ENCODE measurements at places on chromosomes 16 and 17. TPM values are rescaled to one million over a fixed set of nuclear protein-coding genes. Genes with fewer than 3 reads are reported as not detected.

DNA sequence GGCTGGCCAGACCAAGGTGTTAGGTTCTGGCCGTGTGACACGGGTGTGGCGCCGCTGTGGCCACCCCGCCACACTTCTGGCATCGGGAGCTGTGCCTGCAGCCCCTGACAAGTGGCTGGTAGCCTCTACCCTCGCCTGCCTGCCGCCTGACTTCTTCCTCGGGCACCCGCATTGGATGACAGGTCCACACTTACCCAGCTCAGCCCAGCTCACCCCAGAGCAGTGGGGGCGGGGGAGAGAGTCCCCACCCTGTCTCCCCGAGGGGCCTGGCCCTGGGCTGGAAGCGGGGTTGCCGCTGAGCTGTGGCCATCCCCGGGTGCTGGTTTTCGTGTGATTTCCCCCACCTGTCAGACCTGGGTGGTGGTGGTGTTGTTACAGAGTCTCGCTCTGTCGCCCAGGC lies 53.9 kb upstream of the ACSF3 start:
- no peak for DNase-seq

DNA sequence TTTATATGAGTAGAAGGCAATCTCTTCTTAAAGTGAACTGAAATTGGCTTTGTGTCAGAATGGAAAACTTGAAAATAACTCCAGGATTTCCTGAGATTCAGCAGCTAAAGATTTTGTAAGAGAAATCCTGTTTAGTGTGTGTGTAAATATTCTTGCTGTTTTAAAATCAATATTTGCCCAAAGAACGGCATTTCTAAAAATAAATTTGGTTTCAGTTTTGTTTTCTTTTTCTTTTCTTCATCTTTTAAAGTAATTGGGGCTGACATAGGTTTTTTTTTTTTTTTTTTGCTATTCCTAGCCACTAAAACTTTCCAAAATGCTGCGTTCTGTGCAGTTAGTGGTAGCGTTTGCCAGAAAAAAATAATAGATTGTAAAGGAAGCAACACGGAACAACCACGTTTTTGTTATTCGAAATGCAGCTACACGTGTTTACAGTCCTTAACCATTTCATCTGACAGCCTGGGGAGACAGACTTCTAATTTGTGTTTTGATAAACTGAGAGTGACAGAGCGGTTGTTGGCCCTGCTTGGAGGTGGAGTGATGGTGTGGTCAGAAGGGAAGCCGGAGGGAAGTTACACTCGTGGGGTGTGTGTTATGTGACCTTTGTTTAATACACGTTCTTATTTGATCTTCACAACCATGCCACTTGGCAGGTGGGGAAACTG lies 21.6 kb upstream of the SMPD3 start:
- DNase-seq = no peak

KRTAP4-1 gene
- total RNA-seq = not detected

HOXB6 gene
- total RNA-seq = 196 TPM

CFAP52 gene
- total RNA-seq = not detected

DNA sequence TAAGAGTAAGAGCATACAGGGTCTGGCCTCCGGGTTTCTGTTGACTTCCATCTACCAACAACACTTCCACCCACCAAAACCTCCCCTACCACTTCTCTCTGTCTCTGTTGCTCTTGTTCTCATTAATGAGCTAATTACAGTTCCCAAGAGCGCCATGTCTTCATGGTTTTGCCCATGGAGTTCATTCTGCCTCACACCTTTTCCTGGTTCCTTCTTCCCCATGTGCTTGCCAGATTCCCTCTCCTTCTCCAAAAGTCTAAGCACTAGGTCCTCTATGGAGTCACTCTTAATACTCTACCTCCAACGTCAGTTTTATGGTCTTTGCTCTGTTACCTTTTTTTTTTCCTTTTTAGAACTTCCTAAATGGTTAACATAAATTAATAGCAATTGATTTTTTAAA lies 92.8 kb downstream of the MYO1D start:
- no peak for DNase-seq

- no peak for DNase-seq
Observed at GRCh38 chr17:78896091-78896833, 6.7 kb downstream of the CEP295NL start.

- no peak for DNase-seq
Observed at GRCh38 chr17:39870776-39871175, 2.8 kb downstream of the ZPBP2 start.

DNA sequence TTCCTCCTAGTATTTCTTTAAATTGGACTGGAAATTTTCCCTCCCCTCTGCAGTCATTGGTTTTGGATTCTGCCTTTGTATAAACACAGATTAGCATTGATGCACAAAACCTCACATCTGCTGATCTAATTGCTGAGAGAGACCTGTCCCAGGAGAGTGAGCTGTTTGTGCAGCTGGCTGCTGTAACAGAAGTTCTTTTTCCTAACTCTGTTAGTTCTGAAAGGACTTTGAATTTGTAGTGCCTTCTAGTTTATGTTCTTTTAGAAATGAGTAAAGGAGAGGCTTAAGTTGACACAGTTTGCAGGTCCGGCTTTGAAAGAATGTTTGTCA lies 45.2 kb upstream of the KPNB1 start:
- no peak for DNase-seq

DNA sequence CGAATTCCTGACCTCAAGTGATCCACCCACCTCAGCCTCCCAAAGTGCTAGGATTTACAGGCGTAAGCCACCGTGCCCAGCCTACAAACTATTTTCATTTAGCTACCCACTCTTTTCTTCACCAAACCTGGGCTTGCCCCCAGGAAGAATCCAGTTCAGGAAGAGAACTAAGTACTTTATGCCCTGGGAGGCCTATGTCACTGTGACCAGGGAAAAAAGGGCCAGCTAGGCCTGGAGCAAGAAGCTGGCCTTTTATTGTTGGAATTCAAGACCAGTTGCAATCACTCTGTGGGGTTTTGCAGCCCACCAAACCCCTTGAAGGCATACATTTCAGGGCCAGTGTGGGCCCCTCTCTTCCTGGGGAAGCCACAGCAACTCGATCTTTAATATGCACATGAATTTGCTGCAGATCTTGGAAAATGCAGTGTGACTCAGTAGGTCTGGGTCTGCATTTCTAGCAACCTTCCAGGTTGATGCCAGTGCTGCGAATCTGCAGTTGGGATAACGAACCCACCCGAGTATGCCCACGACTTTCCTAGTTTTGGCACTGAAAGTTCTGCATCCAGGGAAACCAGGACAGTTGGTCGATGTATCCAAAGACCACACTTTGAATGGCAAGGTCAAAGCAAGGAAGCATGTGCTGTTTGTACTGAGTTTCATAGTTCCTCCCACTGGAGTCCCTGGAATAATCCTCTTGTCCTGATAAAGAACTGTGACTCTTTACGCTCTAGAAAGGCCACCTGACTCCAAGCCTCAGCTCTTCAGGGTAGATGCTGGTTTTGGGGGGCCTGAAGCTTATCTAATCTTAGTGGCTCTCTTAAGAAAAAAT lies 7.2 kb upstream of the MRPS23 start:
- no peak for DNase-seq

DNA sequence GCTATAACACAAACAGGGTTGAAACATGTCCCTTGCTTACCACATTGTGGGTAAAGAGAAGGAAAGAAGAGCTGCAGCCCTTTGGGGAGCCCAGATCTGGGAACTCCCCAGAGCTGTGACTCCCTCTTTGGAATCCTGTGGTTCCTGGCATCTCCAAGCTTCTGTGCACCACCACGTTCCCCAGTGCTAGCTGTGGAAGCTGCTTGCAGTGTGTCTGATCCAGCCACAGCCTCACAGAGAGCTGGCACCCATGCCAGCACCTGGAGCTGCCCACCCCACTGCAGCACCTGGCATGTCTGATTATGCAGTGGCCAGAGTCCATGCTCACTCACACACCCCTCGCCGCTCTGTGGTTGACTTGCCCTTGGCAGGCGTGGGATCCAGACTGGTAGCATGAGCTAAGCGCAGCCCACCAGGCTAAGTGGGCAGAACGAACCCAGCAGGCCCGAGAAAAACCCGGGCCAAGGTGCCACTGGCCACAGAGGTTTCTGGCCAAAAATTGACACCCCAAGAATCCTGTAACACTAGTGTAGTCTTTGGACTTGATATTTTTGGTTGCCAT lies 252.6 kb upstream of the KCNJ16 start:
- no peak for DNase-seq

EVPL gene
- 36.4 TPM for total RNA-seq

DNA sequence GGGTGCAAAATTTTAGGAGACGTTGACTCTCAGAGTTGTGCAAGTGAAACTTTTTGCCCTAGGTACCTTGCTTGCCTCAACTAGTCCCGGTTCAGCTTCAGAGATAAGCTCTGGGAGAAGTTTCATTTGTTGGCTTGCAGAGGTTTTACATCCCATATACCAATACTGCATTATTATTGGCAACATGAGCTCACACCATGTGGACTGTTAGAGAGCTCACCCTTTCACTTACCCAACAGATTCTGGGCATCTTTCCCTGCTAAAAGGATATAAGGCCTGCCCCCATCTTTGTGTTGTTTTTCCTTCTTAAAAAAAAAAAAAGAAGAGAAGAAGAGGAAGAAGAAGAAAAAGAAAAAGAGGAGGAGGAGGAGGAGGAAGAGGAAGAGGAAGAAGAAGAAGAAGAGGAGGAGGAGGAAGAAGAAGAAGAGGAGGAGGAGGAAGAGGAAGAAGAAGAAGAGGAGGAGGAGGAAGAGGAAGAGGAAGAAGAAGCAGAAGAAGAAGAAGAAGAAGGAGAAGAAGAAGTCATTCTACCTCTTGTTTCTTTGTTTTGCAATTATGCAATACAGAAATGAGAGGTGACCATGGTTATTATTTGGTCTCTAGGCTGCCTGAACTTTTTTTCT lies 292.6 kb upstream of the IRX3 start:
- no peak for DNase-seq

- DNase-seq = no peak
Observed at GRCh38 chr17:30296499-30297080, 4.8 kb upstream of the BLMH start.

KRTAP9-4 gene
- total RNA-seq = not detected

- DNase-seq = no peak
Observed at GRCh38 chr16:81885976-81886586, 107.0 kb downstream of the PLCG2 start.

DNA sequence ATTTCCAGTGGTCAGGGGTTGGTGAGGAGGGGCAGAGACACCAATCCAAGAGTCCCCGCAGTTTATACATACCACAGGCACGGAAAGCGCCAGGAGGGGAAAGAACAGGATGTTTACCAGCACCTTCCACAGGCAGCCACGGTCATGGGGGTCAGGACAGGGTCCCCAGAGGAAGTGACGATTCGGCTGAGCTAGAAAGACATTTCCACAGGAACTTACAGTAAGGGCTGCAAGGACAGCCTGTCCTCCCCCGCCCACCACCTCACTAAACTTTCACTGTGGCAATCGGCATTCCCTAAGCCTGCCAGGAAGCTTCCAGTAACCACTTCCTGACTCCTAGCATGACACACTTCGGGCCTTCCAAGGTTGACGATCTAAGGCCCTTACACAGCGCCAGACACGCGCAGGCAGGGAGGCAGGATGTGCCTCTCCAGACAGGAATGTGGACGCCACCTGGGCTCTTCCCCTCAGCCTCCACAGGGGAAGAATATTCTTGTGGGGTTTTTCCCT lies 1.2 kb upstream of the MT2A start:
- no peak for DNase-seq

DNA sequence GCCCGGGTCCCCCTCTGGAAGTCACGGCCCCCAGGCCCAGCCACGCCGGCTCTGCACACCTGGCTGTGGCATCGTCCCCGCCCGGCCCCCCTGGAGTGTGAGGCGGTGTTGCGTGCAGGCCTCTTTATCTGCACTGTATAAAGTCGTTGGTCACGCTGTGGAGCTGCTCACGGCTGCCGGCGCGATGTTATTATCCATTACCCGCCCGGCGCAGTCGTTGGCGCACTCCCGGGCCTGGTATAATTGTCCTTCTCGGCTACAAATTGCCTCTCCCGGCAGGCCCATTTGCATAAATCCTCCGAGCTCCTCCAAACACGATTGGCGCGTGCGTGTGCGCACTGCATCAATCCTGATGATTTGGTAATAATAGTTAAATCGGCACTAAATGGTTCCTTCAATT lies 57.8 kb downstream of the BAHCC1 start:
- no peak for DNase-seq

DNA sequence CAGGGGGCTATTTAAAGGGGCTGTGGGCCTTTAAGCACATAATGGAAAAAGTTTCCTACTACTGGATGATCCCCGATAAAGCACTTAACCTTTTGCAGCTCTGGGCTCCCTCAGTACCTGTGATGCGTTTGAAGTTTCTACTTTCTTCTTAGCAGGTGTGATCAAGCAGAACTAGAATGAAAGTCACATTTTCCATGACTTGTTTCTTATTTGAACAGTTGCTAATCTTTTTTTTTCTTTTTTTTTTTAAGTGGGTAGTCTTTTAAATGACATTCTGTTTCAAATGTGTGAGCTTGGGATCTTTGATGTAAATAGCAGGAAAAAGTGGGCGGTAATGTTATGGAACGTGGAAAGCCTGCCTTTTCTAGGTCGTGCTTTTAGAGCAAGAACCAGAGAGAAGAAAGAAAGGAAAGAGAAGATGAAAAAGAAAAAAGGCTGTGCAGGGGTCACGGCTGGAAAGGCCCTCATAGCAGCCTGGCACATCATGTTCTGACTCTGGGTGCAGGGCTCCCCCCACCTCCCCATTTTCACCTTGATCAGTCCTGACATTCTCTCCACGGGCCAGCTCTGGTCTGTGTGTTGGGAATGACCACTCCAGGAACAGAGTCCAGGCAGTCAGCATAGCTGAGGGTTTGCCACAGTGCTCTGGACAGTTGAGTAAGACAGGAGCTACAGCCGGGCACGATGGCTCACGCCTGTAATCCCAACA lies 150.6 kb downstream of the CLEC16A start:
- no peak for DNase-seq

DNA sequence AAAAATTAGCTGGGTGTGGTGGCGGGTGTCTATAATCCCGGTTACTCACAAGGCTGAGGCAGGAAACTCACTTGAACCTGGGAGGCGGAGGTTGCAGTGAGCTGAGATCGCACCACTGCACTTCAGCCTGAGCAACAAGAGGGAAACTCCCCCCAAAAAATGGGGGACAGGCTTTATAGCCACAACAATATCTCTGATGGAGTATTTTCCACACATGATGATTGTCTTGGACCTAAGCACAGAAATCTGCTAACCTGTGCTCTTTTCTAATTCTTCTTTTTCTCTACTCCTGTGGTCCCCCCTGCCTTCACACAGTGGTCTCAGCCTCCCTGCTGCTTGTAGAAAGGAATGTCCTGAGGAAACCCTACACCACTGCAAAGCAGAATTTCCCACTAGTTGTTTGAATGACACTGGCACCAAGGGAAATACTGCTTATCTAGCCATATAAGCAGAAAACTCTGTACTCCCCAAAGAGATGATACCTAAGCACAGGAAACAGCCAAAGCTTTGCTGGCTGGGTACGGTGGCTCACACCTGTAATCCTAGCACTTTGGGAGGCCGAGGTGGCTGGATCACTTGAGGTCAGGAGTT lies 117.6 kb downstream of the USP31 start:
- DNase-seq = no peak

DNA sequence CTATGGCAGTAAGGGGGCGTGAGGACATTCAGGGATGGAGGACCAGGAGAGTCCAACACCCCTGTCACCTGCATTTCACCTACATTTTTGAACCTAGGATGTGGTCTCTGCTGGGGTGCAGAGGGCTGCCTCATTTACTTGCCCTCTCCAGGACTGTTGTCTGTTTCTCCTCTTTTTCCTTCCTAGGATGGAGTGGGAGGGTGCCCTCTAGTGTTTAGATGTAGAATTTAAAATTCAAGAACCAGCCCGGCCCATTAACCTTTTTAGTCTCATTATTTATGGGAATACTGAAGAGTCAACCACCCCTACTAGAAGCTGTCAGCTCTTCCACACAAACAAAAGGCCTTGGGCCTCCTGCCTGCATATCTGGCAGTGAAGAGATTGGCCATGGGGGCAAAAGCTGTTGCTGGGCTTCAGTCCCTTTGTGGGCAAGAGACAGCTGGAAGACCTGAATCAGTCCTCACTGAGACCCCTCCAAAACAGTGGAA lies 2.5 kb upstream of the STARD3 start:
- no peak for DNase-seq

SLC2A4 gene
- total RNA-seq = 0.31 TPM

ABCC3 gene
- total RNA-seq = 128 TPM
